T-cell (primary cell): ENCODE measurements at places on chromosomes 13 and 19.

- no peak for DNase-seq
These were observed 31.6 kb upstream of the TCF3 start for GRCh38 chr19:1683869-1684572.

DNA sequence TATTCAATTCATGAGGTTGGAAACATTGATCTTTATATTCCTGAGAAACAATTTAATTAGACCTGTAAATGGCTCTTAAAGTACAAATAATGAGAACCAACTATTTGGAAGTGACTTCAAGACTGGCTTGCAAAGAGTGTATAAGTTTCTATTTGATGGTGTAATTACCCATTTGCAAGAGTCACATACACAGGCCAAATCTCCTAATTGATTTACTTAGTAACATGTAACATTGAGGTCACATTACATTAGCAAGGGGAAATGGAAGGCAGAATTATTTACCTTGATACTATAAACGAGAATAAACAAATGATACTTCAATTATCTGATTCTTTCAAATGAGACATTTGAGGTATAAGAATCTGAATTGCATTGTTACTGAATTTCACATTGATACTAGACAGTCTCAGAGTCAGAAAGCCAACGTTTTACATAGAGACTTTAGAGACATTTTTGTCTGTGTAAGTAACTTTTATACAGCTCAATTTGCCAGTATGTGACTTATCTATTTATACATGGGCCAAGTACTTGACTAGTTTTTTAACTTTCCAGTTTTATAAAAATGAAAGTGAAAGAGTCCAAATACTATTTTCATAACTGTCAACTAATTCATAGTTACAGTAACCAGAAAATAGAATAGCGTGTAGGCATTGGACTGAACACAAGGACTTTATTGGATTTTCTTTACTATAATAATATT is 95.6 kb upstream of the RFC3 start:
- DNase-seq, result no peak

DNA sequence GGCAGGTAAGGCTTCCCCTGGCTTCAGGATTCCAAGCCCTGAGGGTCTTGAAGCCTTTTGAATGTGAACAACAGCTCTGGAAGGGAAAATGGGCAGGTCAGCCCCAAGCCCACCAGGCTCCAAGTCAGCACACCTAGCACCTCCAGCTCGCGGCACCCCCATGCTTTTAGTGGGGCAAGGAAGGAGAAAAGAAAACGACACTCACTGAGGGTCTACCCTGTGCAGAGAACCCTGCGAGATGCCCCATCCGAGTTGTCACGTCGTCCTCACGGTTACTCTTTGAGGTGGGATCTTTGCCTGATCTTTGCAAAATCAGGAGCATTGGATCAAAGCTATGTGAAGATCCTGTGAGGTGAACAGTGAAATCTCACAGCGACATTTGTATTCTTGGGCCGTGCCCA is 5.7 kb upstream of the F10 start:
- DNase-seq, result no peak

GRCh38 chr13:43751624-43752023 is 35.1 kb downstream of the ENOX1 start:
- no peak for DNase-seq

- DNase-seq, result no peak
These were observed 108.0 kb downstream of the LMO7 start for GRCh38 chr13:75744127-75744526.

GRCh38 chr19:15180451-15181390 is 20.1 kb downstream of the NOTCH3 start:
- no peak for DNase-seq

- DNase-seq, result no peak
These were observed 169.0 kb upstream of the ARGLU1 start for GRCh38 chr13:106736941-106737340.

GRCh38 chr19:3497757-3498520 is 2.5 kb downstream of the DOHH start:
- DNase-seq, result no peak

GRCh38 chr19:33715462-33715861 is 81.2 kb upstream of the KCTD15 start:
- no peak for DNase-seq

DNA sequence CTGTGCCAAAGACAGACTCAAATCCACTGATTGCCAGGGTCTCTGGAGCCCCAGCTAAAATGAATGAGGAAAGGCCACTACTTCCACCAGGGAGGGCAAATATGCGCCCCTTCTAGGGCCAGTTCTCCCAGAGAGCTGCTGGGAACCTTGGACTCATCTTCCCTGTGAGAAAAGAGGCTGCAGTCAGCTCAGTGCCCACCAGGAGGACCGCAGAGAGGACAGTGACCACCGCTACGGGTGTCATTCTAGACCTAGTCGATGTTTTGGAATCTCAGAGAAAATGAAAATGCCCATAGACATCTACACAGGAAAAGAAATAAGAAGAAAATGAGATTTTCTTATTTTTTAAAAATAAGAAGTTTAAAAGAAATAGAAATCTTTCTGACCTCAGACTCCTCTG is 235.1 kb downstream of the UQCRFS1 start:
- no peak for DNase-seq
